Tibial nerve (tissue), 4 donors: ENCODE measurements at places on chromosomes 2 and 18.

- DNase-seq = no peak
These were observed 17.9 kb upstream of the NPAS2 start for GRCh38 chr2:100802066-100802465.

- DNase-seq = no peak
These were observed 28.6 kb downstream of the SIGLEC15 start for GRCh38 chr18:45854036-45854586.

DNA sequence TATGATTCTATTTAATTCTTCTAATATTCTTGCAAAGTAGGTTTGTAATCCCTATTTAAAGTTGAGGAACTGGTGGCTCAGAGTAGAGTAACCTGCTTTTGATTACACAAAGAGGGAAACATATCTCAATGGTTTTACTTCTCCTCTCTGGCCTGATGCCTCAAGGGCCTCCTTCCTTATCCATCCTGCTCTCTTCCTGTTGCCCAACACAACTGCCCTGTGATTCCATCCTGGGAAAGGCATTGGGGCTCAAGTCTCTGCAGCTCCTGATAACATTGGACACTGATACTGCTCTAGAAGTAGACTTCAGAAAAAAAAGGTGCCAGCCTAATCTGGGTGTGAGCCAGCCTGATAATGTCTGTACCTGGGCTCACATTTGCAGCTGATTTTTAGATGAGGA, 75.8 kb downstream of the RDH14 start:
- DNase-seq = no peak

- DNase-seq = no peak
These were observed 35.4 kb downstream of the NTSR2 start for GRCh38 chr2:11634584-11634983.

GRCh38 chr18:39037925-39038324, 1472.3 kb upstream of the CELF4 start:
- DNase-seq = no peak

GRCh38 chr2:69221960-69222751, 164.9 kb downstream of the GFPT1 start:
- DNase-seq = no peak

DNA sequence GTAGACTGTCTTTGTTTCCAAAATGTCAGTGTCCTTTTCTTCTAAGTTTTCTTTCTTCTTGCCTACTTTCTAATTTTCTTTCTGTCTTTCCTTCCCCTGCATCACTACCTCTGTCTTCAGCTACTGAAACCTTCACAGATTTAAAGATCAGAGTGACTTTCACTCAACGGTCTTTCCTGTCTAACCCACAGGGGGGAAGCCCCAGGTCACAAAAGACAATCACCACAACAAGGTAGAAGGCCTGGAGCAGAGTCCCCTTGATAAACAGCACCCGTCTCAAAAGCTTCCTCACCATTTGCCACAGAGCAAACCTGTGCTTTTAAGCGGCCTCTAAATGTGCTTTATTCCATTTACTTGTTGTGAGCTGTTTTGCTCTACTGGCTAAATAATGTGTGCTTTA, 665.4 kb downstream of the BCL11A start:
- DNase-seq = no peak

DNA sequence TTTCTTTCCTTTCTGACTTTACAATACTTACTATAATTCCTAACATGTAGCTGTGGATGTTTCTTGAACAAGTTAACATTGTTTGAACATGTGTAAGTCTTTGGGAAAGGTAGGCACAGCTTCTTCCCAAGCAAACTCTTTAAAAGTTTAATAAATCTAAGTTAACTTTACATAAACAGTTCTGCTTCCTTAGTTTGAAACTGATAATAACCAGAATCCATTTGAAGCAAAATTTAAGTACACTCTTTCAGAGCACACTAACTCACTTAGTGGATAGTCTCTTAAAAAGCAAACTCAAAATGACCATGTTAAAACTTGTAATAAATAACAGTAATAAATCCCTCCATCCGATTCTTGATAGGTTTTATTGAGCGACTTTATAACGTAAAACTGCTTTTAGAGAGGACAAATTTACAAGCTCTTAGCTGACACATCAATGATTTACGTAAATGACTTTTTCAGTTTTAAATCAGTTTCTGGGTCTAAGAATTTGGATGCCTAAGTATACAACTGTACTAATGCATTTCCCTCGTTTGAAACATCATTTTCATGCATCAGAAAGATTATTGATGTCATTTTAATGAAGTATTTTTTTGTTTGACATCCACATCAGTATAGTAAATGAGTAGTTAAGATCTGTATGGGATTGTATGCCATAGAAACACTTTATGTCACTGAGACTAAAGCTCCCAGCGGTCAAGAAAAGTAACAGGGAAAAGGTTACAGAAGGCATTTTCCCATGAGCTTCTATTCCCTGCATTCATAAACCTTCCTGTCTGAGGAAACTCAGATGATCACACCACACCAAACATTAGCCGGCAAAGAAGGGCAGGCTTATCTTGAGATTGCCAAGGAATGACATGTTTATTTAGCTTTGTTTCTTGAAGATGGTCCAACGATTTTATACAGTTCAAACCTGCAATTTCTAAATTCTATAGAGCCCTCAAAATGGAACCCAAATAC, 67.5 kb downstream of the PDE1A start:
- no peak for DNase-seq

DNA sequence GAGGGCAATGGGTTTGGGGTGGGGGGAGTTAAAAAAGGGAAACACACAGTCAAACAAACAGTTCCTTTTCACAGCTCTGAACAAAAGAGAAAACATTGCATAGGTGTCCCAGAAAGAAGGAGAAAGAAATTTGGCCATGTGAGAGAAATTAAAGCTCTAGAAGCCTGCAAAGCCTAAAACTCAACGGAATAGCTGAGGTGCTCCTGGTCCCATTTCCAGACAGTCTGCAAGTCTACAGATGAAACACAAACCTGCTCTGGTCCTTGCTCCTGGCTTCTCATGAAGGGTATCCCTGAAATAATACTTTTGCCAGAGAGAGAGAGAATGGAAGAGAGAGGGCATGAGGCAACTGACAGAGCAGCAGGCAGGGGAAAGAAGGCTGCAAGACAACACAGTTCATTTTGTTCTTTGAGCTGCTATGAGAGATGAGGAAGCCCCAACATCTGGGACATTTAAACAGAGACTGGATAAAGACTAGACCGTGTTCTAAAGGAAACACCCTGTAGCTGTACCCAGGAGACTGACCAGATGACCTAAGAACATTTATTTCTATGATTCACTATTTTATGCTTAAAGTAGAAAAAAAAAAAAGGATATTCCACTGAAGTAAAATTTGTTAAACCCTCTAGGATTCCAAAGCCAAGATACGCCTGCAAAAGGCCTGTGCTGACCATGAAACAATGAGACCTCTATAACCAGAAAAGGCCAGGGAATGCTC, 57.3 kb upstream of the CYP26B1 start:
- DNase-seq = no peak

DNA sequence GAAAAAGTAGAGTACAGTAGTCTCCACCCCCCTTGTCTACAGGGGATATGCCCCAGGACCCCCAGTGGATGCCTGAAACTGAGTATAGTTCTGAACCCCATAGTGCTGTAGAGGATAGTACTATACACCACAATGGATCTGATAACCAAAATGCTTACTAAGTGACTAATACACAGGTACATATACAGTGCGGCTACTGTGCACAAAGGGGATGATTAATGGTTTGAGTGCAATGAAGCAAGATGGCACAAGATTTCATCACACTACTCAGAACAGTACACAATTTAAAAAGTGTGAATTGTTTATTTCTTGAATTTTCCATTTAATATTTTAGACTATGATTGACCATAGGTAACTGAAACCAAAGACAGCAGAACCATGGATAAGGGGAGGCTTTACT, 446.9 kb upstream of the NRP2 start:
- DNase-seq = no peak

- no peak for DNase-seq
These were observed 906.1 kb downstream of the SLC4A3 start for GRCh38 chr2:220533485-220533884.

DNA sequence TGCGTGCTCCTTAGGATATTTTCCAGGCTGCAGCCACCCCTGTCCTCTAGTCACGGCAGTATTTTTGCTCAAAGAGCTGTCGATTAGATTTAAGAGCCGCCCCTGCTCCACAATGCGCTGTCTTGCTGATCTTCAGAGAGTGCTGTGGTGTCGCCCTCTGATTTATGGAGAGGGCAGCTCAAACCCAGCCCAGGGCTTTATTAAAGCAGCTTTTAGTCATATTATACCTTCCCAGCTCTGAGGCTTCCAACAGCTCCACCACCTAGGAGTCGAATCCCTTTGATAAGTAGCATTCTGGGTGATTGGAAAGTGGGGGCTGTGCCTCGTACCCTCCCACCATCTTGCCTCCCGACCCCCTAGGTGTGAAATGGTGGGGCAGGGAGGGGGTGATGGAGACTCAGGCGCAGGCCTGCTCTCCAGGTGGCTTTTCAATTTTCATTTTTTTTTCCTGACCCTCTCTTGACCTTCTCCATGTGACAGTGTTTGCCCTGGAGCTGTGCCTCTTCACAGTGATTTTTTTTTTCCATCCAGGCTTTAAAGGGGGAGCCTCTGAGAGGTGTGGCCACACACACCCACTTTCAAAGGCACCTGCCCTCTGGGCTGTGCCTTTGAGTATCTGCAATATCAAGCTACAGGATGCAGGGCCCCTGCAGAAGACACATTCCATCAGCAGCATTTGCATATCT, 53.1 kb upstream of the NRP2 start:
- DNase-seq = no peak

- no peak for DNase-seq
These were observed 278.2 kb upstream of the COL3A1 start for GRCh38 chr2:188695953-188696352.

GRCh38 chr2:172929644-172930043, 146.0 kb upstream of the MAP3K20 start:
- DNase-seq = no peak

DNA sequence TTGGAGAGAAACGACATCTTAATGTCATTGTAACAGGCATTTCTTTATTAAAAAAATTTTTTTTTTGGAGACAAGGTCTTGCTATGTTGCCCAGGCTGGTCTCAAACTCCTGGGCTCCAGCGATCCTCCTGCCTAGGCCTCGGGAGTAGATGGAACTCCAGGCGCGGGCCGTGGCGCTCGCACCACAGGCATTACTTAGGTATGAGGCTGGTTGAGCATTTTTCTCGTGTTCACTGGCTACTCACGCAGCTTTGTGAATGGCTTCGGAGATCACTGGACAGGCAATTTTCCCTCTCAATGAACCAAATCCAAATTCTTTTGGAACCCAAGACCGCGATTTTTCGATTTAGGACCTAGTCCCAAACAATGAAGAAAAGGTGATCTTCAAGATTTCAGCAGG, 795 bp upstream of the TCF7L1 start:
- DNase-seq = no peak

GRCh38 chr2:149080099-149080498, 41.6 kb downstream of the LYPD6B start:
- DNase-seq = no peak

DNA sequence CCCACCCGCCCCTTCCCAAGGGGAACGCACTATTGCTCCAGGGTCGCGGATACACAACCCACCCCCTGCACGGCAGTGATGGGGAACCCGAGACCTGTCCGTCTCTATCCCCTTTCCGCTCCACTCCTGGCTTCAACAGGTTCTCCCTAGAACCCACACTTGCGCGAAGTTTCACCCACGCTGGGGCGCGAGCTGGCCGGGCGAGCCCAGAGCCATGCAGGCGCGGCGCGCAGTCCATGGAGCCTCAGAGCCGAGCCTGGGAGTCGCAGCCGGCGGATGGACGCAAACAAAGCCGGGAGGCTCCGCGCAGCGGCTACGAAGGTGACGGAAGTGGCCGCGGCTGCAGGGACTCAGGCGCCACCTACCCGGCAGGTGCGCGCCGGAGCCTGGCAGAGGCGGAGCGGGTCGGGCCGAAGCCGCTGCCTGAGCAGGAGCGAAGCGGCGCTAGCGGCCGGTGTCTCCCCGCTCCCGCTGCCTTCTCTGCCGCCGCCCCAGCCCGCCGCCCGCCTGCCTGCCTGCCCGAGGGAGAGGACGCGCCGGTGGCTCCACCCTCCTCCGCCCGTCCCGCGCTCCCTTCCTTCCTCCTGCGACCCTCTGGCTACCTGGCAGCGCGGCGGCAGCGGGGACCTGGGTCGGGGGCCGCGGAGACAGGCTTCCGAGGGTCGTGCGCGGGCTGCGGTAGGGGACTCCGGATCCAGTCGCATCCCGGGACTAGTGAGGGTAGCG, 14.0 kb downstream of the ALPG start:
- no peak for DNase-seq

DNA sequence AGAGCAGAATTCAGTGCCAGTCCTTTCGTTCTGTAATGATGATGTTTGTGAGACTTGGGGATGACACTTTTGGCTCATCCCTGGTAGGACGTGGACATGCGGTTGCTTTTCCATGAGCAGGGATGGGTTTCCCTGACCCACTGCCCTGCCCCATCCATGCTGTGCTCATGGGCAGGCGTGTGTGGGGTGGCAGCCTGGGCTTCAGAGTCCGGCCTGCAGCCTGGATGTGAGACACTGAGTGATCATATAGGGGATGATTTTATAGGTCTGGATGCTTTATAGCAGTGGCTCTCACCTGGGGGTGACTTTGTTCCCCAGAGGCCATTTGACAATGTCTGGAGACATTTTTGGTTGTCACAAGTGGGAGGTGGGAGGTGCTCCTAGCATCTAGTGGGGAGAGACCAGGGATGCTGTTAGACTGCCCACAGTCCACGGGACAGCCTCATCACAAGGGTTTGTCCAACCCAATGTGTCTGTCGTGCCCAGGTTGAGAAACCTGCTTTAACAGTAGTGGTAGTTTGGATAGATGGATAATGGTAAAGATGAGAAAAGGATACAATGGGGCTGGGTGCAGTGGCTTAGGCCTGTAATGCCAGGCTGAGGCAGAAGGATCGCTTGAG, 38.9 kb downstream of the LDLRAD4 start:
- DNase-seq = no peak

DNA sequence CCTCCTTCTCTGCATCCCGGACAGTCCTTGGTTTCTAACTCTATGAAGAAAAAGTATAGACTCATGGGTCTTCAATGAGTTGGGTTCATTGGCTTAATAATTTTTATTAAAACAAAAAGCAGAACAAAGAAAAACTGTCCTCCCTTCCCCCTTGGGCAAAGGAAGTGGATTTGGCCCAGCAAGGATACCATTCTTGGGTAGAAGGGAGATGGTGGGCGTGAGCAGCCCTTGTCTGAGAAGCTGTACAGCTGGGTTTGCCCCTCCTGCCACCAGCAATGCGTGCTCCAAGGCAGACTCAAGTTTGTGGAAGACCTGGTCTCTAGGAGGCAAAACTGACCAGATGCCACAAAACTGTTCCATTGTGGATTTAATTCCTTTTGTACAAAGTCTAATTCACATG, 12.7 kb downstream of the PCARE start:
- no peak for DNase-seq
